Parietal lobe (tissue), 2 donors: ENCODE measurements at places on chromosomes 5 and 9. TPM values are rescaled to one million over a fixed set of nuclear protein-coding genes. Genes with fewer than 3 reads are reported as not detected.

DIRAS2 gene
- 28.5 TPM for total RNA-seq

N4BP3 gene
- 9.7 TPM for total RNA-seq

STPG3 gene
- not detected for total RNA-seq

CCL27 gene
- not detected for total RNA-seq

SLC4A9 gene
- total RNA-seq, result not detected

GPR151 gene
- total RNA-seq, result under 0.01 TPM

OTP gene
- not detected for total RNA-seq

SMC2 gene
- total RNA-seq, result 24.4 TPM

GRIA1 gene
- 356 TPM for total RNA-seq

POMT1 gene
- 66.7 TPM for total RNA-seq

TUSC1 gene
- 10.0 TPM for total RNA-seq

PPIC gene
- total RNA-seq, result 1.3 TPM

STK32A gene
- 7.8 TPM for total RNA-seq

F2RL2 gene
- 0.31 TPM for total RNA-seq

TTC39B gene
- total RNA-seq, result 11.3 TPM

OR13C8 gene
- total RNA-seq, result not detected

ENC1 gene
- total RNA-seq, result 2,270 TPM

PKD2L2 gene
- not detected for total RNA-seq
